ENCODE measurements at places on chromosomes 11 and 22.
A peak's percentile ranks its signal among the peaks of the same experiment; 100 is the strongest.

- peak; percentile 74 for DNase-seq
Observed at GRCh38 chr11:850775-851763, 8.4 kb downstream of the TSPAN4 start.

GRCh38 chr11:45994371-45995341 is 72.2 kb downstream of the LARGE2 start:
- DNase-seq, result peak; percentile 43

DNA sequence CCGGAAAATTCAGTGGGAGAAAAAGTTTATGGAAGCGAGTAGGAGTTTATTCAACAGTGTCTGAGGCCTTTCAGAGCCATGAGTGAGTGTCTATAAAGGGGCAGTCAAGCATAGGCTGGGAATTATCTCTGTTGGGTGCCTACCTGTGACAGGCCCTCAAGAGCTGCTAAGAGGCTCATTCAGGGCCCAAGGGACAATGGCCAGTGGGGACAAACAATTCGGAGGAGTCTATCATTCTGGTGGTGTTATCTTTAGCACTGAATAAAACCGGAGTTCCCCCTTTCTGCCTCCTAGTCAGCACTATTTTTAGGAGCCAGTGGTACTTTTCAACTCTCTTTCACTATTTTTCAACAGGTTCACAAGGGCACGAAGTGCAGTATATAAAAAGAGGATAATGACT is 89.5 kb upstream of the HTATIP2 start:
- DNase-seq, result no peak

GRCh38 chr11:124879493-124880289 is 14.5 kb downstream of the ROBO3 start:
- DNase-seq, result no peak

DNA sequence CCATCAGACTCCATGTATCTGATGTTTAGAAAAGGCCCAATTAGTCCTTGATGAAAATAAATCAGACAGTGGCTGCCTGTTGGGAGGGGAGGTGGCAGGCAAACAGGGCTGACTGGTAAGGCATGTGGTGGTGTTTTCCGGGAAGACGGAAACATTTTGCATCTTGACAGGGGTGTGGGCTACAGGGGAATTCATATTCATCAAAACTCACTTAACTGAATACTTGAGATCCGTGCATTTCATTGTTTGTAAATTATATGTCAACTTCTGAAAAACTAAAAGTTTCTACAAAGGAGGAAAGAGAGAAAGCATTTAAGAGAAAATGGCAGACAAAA is 10.1 kb upstream of the MOB2 start:
- no peak for DNase-seq

DNA sequence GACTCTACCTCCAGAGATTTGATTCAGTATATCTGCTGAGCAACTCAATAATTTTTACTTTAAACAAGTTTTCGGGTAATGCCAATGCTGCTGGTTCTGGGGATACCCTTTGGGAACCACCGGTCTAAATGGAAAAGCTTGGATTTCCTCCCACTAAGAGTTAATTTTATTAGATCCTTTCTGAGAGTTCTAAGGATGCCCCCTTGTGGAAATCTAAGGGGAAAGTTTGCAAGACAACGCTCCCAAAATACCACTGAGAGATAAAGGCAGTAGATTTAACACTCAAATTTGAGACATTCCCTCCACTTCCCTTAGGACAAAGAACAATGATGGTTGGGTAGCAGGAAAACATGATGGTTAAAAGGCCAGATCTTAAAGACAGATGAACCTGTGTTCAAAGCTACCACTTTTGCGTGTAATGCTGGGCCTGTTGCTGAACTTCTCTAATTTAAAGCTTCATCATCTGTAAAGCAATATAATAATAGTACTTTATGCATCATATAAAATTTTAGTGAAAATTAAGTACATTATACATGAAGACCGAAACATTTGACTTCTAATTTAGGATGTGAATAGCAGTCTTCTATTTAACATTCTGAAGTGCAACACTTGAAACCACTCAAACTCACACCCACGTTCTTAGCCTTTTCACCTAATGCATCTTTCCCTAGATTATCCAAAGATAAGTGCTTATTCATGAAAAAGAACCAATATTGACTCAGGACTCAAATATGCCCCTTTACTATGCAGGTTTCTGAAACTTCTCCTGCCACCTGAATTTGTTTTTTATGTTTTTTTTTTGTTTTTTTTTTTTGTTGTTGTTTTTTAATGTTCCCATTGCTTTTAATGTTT is 110.1 kb upstream of the LUZP2 start:
- DNase-seq, result peak; percentile 43

- DNase-seq, result peak; percentile 52
Observed at GRCh38 chr11:66529069-66529468, 16.8 kb downstream of the ZDHHC24 start.

- no peak for DNase-seq
Observed at GRCh38 chr11:3159296-3160190, 5.6 kb downstream of the OSBPL5 start.

DNA sequence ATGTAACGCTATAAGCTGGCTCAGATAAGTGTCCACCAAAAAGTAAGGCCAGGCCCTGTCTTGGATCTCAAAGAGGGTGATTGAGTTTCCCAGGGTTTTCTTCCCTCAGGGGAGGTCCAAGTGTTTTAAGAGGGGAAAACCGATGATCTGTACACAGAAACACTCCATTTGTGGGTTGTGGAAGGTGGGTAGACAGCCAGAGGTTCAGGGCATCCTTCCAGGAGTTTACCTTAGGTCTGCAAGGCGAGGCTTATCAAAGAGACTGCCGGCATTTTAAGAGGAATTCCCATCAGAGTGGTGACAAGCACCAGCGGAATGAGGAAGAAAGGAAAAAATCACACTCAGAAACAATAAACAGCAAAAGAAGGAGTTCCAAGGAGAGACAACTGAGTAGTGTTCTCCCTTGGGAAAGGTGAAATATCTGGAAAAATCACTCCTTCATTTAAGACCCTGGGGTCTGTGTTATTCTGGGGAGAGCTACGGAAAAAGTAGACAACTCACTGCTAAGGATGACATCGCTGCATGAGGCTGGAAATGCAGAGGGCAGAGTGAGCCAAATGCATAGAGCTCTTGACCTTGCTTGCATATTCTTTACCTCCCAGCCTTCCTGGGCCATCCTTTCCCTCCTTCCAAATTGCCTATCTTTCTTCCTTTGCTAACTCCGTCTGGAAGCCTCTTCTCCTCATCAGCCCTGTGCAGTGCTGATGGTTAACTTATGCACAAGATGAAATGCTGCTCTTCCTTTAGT is 22.1 kb upstream of the MMP7 start:
- DNase-seq, result no peak

DNA sequence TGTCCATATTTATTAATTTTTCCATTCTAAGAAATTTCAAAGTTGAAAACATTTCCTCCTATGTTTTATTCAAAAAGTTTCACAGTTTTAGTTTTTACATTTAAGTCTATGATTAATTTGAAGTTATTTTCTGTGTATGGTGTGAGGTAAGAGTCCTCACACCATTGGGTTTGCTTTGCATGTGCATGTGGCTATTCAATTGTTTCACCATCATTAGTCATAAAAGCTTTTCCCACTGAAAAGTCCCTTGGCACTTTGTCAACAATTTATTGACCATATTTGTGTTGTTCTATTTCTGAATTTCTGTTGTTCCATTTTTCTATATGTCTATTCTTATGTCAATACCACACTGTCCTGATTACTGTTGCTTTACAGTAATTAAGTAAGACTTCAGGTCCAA is 186.5 kb downstream of the KIF18A start:
- no peak for DNase-seq

All from iPS-NIHi11 (cell line).